ENCODE measurements at places on chromosomes 6 and 20. TPM values are rescaled to one million over a fixed set of nuclear protein-coding genes. Genes with fewer than 3 reads are reported as not detected.

DDX39B gene
- 614 TPM for total RNA-seq

EMILIN3 gene
- total RNA-seq: not detected

PPP1R16B gene
- total RNA-seq: 164 TPM

MCHR2 gene
- not detected for total RNA-seq

PPP2R5D gene
- 50.3 TPM for total RNA-seq

PARD6B gene
- total RNA-seq: 5.7 TPM

TRIM27 gene
- 65.0 TPM for total RNA-seq

ELOVL2 gene
- not detected for total RNA-seq

OR2J3 gene
- total RNA-seq: not detected

BRPF3 gene
- 20.4 TPM for total RNA-seq
